ENCODE measurements at places on chromosomes 3 and 15. TPM values are rescaled to one million over a fixed set of nuclear protein-coding genes. Genes with fewer than 3 reads are reported as not detected.

The MYRIP gene
- total RNA-seq, result 8.6 TPM

The COL6A5 gene
- total RNA-seq, result under 0.01 TPM

The GRK7 gene
- total RNA-seq, result 0.25 TPM

The LPP gene
- total RNA-seq, result 8.6 TPM

The SV2B gene
- total RNA-seq, result 37.1 TPM

The SLC9C1 gene
- total RNA-seq, result 0.25 TPM

The CPA3 gene
- total RNA-seq, result not detected

The GNAT1 gene
- not detected for total RNA-seq

The RTP1 gene
- total RNA-seq, result 0.25 TPM

The SAMD7 gene
- not detected for total RNA-seq

The LRIG1 gene
- total RNA-seq, result 41.3 TPM

The BNIP2 gene
- total RNA-seq, result 52.1 TPM

The UCN2 gene
- not detected for total RNA-seq

The ENTPD3 gene
- 3.0 TPM for total RNA-seq

The SPSB4 gene
- 7.6 TPM for total RNA-seq

The RCN2 gene
- total RNA-seq, result 69.6 TPM

The ARHGEF26 gene
- 7.9 TPM for total RNA-seq
